NCI-H1417 treated with DMSO at 0.1 percent for 48 hours (cell line): ENCODE measurements at places on chromosomes 3 and 15.
A peak's percentile ranks its signal among the peaks of the same experiment; 100 is the strongest.

- DNase-seq = no peak
These were observed 98.4 kb downstream of the SLC49A4 start for GRCh38 chr3:122893282-122893681.

- DNase-seq = no peak
These were observed 121.7 kb upstream of the DLG1 start for GRCh38 chr3:197420115-197420514.

GRCh38 chr15:27482287-27482686 is 511.3 kb downstream of the GABRG3 start:
- DNase-seq = no peak

DNA sequence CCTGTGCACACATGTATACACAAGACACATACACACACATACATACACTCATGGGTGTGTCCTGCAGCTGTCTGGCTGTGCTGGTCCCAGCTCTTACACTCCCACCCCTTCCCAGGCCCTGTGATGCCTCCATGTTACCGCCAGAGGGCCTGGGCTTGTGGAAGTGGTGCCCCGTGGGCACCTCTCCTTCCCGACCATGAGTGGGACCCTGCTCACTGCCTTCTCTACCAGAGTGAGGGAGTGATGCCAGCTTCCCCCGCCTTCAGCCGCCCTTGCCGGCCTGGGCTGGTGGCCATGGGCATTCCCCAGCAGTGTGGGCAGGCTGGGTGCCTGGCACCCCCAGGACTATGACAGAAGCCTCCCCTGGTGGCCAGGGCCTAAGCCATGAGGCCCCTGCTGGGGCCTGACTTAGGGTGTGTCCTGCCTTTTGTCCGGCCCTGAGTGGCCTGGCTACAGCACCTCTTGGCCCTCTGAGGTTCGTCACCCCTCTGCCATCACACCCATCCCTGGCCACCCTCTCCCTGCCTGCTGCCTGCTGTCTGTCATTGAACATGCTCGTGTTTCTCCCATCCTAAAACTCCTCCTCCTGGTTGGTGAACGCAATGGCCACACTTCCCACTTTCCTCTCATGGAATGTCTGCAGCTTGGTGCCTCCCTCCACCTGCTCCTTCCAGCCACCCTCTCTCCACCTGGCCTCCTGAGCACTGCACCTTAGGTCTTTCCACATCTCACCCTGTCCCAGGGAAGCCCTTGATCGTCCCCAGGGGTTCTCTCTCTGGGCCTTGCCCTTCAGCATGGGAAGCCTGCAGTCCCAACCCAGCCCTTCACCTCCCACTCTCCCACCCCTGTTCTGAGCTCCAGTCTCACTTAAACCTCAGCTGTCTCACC is 14.6 kb downstream of the HDAC11 start:
- no peak for DNase-seq

GRCh38 chr3:10980312-10980711 is 12.2 kb upstream of the SLC6A1 start:
- DNase-seq = no peak

DNA sequence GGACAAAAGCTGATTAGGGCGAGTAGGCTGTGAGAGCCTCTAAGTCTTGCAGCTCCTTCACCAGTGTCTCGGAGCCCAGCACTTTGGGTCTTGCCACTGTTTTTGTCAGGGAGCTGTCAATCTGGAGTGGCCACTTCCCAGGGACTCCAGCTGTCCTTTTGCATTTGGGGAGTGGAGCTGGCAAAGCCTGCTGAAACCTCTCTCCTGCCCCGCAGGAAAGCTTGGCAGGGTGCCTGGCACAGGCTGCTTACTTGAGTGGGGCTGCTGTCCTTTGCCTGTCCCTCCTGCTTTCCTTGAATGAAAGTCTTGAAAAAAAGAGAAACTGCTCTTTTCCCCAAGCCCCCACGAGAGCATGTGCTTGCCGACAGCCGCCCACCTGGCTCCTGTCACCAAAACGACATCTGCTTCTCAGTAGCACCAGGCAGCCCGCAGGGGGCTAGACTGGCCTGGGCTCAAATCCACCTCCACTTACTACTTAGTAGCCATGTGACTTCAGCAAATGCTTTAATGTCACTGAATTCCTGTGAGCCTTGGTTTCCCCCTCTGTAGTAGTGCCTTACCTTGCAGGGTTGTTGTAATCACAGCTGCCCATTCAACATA is 13.7 kb downstream of the USP13 start:
- no peak for DNase-seq

GRCh38 chr3:142888099-142888480 is 793 bp downstream of the PCOLCE2 start:
- DNase-seq = no peak

- no peak for DNase-seq
These were observed 5.1 kb upstream of the MTHFS start for GRCh38 chr15:79901958-79902357.

DNA sequence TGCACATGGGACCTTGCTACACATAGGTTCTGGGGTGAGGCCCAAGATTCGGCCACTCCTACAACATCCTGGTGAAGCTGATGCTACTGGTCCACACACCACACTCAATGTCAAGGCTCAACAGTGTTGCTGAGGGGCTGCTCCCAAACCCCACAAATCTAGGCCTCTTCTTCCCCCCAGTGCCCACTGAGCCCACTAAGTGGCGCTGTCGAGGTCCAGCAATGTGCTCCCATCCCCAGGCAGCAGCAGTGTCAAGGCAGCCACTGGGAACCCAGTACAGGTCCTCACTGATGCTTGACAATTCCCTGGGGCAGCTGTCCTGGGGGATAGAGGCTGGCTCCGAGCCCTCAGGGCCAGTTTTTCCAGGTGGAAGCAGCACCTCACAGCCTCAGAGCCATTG is 21.5 kb downstream of the SCN5A start:
- no peak for DNase-seq

DNA sequence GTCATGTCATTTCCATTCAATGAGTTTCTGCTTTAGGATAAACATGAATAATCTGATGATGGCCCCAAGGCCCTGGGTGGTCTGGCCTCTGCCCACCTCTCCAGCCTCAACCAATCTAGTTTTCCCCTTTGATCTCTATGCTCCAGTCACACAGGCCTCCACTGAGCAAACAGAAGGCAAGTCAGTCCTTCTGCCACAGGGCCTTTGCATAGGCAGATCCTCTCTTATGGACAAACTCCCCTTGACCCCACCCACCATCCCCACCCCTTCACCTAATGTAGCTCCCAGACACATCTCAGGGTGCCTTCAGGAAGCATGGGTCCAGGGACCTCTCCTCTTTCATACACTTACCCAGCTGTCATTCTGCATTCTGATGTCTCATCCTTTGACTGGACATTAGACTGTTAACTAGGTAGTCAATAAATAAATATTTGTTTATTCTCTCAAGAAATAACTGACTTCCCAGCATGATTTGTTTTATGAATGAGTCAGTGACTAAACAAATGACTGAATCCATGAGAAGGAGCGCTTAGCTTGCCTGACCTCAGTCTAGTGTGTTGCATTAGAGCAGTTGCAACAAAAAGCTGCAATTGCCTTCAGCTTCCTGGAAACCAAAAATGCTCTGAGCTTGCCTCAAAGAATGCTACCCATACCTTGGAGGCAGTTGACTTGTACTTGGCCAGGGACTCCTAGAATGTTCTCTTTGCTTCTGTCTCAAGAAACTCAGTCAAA is 386.6 kb upstream of the WNT5A start:
- no peak for DNase-seq

- no peak for DNase-seq
These were observed 245.3 kb upstream of the NSMCE3 start for GRCh38 chr15:29514926-29515325.

GRCh38 chr15:29542994-29543393 is 273.4 kb upstream of the NSMCE3 start:
- peak; percentile 71 for DNase-seq

GRCh38 chr3:80677796-80678195 is 910.0 kb upstream of the ROBO1 start:
- no peak for DNase-seq

GRCh38 chr15:37481126-37481525 is 380.8 kb upstream of the MEIS2 start:
- DNase-seq = no peak

GRCh38 chr3:129122412-129123011 is 908 bp upstream of the RAB43 start:
- DNase-seq = no peak

DNA sequence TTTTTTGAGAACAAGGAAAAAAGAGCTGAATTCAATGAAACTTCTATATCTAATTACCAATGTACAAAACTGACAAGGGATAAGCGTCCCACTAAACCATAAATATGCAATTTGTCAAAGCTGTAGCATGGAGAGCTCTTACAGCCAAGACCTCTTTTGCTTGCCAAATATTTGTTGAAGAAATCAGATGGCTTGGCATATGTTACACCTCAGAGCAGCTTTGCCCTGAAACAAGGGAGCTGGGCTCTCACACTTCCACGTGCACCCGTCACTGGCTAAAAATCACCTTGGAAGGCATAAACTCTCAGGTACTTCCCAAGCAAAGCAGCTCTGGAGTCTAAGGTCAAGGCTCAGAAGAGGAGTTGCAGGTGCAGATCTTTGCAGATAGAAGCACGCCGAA is 324.7 kb upstream of the SLCO3A1 start:
- no peak for DNase-seq

DNA sequence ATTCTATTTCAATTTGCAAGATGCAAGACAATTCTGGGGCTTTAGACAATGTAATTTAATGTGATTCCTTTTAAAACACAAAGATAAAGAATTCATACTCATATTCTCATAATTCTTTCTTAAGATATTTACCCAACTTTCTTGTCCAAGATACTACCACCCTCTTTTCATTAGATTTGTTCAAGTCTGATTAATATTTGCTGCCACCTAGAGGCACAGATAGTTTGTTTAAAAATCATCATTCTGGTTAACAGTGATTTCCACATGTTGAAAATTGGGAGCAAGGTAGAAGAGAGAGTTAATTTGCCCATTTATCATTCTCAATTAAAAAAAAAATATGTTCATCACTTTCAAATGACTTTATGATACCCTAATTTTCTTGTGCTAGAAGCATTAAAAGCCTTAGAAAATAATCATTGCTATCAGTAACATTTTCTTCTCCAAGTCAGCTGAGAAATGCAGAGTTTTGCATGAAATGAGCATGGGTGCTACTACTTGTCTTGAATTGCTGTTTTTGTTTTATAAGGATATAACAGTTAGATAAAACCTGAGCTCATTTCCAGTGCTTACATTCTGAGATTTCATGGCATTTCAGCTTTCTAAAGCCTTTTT is 11.6 kb downstream of the TAMM41 start:
- no peak for DNase-seq

DNA sequence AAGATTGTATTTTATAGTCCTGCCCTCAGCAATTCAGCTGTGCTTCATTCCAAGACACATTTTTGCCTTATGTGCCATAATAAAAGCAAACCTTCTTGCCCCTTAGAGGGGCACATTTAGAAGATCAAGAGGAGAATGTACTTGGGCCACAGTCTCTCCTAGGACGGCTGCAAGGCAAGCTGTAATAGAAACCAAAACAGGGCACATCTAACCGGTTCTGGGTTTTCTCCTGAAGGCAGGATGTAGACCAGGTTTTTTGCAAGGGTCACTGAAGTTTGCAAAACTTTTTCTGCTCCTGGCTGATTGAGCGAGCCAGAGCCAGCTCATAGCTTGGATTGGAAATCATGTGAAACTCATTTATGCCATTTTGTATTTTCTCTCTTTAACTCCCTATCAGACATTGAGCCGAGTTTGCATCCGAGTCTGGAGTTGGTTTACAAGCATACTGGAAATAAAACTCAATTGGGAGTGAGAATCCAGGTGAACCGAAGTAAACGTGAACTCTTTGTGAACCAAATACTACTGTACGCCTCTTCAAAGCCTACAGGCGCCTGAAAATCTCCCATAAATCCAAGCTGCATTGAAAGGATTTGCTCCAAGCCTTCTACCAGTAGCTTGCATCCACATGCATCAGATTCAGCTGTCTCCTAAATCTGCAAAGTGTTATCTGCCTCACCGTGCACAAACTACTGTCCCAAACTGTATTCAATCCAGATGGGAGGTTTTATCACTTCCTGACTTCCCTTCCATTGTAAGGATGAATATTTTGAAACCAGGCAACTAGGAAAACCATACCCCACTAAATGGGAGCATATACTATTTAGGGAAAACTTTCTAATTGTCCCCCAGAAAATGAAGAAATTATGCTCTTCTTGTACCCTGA is 60.9 kb upstream of the TSC22D2 start:
- no peak for DNase-seq

- peak; percentile 80 for DNase-seq
These were observed 114.8 kb downstream of the DLG1 start for GRCh38 chr3:197183582-197183981.

DNA sequence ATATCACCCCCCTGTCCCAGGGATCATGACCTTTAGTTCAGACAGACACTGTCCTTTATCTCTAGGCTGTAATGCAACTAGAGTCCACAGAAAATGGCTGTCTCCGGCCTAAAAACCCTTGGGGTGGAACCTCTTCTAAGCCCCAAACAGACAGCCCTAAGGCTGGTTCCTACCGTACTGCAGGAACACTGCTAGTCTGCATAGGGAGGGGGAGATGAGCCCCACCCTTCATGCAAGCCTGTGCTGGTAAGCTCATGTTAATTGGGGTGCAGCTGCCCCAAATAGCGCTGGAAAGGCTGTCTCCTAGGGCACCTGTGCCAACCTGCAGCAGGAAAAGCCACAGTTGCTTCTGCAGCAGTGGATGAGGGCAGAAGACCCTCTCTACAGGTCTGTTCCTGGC is 252.1 kb upstream of the MDFIC2 start:
- DNase-seq = no peak

- no peak for DNase-seq
These were observed 38.4 kb upstream of the CGNL1 start for GRCh38 chr15:57337868-57338411.

GRCh38 chr3:171358881-171359198 is 101.4 kb downstream of the TNIK start:
- no peak for DNase-seq

GRCh38 chr15:87667643-87668042 is 588.9 kb downstream of the NTRK3 start:
- DNase-seq = no peak

GRCh38 chr15:96230526-96231181 is 99.8 kb upstream of the NR2F2 start:
- DNase-seq = no peak

GRCh38 chr3:45020534-45020933 is 5.6 kb upstream of the CLEC3B start:
- DNase-seq = no peak

DNA sequence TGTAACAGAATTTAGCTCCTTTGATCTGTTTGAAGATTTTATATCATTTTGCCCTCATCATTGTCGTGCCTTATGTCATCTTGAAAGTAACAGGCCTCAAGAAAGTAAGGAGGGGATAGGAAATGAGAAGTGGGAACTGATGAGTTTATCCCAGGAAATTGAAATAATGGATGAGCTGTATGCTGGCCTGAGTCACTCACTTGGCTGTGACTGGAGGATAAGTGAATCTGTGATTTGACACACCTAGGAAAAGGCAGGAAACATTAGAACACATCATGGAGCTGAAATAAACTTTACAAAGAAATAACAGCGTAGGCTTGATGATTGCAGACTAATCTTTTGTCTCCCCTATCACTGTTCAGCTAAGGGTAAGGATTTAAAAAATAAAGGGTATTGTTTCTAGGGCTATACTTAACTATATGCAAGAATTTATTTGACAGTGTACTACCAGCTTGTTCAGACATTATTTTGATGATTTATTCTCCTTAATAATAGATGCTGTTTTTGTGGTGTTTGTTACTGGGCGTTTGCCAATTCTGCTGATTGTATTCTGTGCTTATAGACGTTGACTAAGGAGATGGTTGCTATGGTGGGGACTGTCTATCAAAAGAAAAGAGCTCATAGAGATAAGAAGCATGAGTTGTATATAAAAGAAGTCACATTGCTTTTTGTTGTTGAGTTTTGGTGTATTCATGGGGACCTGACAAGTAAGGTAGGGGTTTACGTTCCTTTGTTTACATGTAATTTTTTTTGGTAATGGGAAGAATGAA is 105.6 kb upstream of the ROPN1 start:
- DNase-seq = peak; percentile 36

GRCh38 chr3:152853196-152853595 is 18.3 kb downstream of the P2RY1 start:
- no peak for DNase-seq
